ENCODE measurements at places on chromosomes 5 and 9. TPM values are rescaled to one million over a fixed set of nuclear protein-coding genes. Genes with fewer than 3 reads are reported as not detected.

GABBR2 gene
- 0.46 TPM for total RNA-seq

GTF2H2 gene
- total RNA-seq = 11.4 TPM

ADRA1B gene
- total RNA-seq = 0.26 TPM

WNT8A gene
- total RNA-seq = not detected

AGXT2 gene
- total RNA-seq = not detected

PDZD2 gene
- 0.46 TPM for total RNA-seq

SLC4A9 gene
- total RNA-seq = 0.07 TPM

SKP1 gene
- 406 TPM for total RNA-seq

SNCAIP gene
- 0.13 TPM for total RNA-seq

INSL4 gene
- not detected for total RNA-seq

TAF11L2 gene
- not detected for total RNA-seq

COMMD10 gene
- total RNA-seq = 20.2 TPM

LCP2 gene
- total RNA-seq = not detected

SUSD3 gene
- not detected for total RNA-seq

CCNJL gene
- total RNA-seq = 1.4 TPM

RAPGEF1 gene
- 31.9 TPM for total RNA-seq

LCN12 gene
- total RNA-seq = 0.20 TPM

LURAP1L gene
- total RNA-seq = 25.4 TPM

LCNL1 gene
- total RNA-seq = 1.1 TPM

ACSL6 gene
- 0.17 TPM for total RNA-seq

NEUROG1 gene
- not detected for total RNA-seq

CXCL14 gene
- 0.26 TPM for total RNA-seq

PTPRD gene
- 17.2 TPM for total RNA-seq

C5orf34 gene
- total RNA-seq = 2.7 TPM

Data from smooth muscle cell of the pulmonary artery (primary cell).